Stimulated activated CD4-positive, alpha-beta T cell treated with anti-CD3 and anti-CD28 coated beads, Interleukin-4, amount 100 ng/mL, for 4 hours (primary cell): ENCODE measurements at places on chromosomes 5 and 9.

- DNase-seq, result no peak
Measured at GRCh38 chr9:114272739-114273431, 50.0 kb upstream of the ORM1 start.

- DNase-seq, result no peak
Measured at GRCh38 chr5:54884195-54884536, 101.2 kb downstream of the ESM1 start.

DNA sequence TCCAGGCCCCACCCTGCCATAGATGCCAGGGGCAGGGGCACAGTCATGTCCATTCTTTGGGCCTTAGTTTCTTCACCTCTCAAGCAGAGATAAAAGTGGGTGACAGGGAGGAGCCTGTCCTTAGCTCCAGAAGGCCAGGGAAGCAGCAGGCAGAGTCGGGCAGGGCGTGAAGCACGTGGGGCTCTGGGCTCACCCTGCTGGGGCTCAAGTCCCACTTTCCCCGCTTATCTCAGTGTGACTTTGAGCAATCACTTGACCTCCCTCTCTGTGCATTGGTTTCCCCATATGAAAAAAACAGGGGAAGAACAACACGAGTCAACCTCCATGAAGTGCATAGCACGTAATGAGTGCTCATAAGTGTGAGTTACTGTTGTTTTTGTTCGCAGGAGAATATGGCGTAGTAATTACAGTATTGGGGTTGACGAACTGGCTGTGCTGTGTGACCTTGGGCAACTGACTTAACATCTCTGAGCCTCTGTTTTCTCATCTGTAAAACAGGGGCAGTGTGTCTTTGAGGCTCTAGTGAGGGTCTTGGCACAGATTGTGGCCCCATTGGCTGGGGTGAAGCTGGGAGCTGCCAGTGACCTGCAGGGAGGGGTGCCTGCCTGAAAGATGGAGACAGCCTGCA, 39.9 kb upstream of the HAND1 start:
- no peak for DNase-seq

GRCh38 chr9:34510497-34511468, 12.0 kb downstream of the ENHO start:
- DNase-seq, result no peak
